ENCODE measurements at places on chromosomes 6 and 20. TPM values are rescaled to one million over a fixed set of nuclear protein-coding genes. Genes with fewer than 3 reads are reported as not detected.

GRCh38 chr20:35616465-35617396 lies 1.1 kb downstream of the SPAG4 start:
- H3K36me3 ChIP-seq, result no peaks in the 10 kb centered on the region
- H3K4me1 ChIP-seq, result peaks cover 22% of the 10 kb centered on the region
- peak; percentile 97 for DNase-seq
- H3K27me3 ChIP-seq, result no peaks in the 10 kb centered on the region
- peak overlapping the region; percentile 61 for H3K4me3 ChIP-seq

DNA sequence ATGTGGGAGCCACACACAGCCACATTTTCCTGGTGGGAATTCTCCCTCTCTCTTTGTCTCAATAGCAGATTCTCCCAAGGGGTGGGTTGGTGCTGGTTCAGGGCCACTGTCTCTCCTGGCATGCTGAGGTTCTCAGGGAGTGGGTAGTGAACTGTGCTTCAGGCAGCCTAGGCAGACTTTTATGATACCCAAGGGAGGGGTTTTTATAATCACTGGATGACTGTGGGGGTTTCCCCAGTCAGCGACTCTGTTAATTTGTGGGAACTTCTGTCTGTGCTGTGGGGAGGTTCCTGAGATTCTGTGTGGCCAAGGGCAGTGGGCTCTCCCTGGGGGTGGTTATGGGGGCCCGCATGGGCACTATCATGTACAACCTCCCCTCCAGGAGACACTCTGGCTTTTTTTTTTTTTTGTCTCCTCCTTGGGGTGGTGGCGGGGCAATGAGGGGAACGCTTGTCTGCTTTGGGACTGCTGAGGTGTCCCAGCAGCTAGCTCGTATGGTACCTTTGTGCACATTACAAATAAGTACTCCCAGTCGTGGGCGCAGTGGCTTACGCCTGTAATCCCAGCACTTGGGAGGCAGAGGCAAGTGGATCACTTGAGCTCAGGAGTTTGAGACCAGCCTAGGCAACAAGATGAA lies 10.0 kb downstream of the PTK7 start:
- peaks cover 21% of the 10 kb centered on the region for H3K4me1 ChIP-seq
- DNase-seq, result no peak
- no peak overlapping the region for H3K27ac ChIP-seq
- H3K36me3 ChIP-seq, result no peaks in the 10 kb centered on the region
- no peak overlapping the region for H3K4me3 ChIP-seq

SOX18 gene
- total RNA-seq, result 0.83 TPM

GSTA3 gene
- not detected for total RNA-seq

DNA sequence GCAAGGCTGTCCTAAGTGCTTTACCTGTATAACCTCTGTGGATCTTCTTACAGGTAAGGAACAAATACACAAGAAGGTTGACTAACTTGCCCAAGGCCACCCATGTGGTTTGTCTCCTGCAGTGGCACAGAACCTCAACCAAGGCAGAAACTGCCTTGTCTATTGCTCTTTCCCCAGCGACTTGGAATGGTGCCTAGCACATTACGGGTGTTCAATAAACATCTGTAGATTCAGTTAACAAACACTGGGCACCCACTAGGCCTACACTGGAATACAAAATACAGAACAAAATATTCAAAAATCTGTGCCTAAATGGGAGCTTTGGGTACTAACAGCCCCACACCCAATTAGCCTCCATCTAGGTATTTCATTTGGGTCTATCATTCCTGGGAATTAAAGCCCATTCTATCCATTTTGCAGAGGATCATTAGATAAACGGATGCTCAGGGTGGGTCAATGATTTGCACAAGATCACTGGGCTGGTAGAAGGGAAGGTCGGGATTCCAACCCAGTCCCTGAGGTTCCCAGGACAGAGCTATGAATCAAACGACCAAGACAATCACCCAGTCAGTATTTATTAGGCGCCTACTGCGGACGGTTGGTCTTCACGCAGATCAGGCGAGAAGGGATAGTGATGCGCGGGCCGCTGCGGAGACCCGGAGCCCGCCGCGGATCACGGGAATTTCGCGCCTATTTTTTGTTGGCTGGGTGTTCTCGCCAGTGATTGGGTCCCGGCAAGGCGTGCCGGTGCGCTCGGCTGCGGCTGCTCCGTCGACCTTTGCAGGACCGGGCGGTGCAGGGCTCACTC lies at the start of gene STK35:
Gene STK35, plus strand, starts transcription at position 771 of the 808 bp plus-strand sequence. CDS start 55 bp downstream, outside the sequence.
- H3K27ac ChIP-seq, result peak within 1 kb of the TSS; percentile 97
- DNase-seq, result no peak

CLVS2 gene
- total RNA-seq, result not detected

DNA sequence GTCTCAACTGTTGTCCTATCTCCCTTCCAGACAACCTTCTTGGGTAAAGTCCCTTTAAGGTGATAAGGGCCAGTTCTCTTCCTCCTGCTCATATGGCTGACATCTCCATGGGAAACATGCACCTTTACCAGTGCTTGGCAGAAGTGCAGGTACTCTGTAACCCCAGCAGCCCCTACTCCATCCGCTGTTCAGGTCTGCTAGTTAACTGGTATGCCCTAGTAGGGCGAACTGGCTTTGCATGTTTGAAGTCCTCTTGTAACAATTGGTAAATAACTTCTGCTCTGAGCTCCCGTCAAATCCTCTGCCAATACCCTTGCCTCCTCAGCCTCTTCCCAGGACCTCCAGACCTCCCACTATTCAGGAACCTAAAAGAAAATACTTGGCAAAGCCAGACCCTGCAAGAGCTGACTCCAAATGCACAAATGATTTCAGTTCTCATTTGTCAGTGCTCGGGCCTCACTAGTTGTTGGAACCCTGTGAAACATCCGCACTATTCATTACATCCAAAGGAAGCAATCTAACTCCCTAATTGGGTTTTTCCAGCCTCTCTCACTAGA lies 703.7 kb downstream of the MAFB start:
- no peak overlapping the region for H3K4me3 ChIP-seq
- no peaks in the 10 kb centered on the region for H3K4me1 ChIP-seq
- no peaks in the 10 kb centered on the region for H3K27me3 ChIP-seq
- no peak overlapping the region for H3K27ac ChIP-seq
- no peak for DNase-seq

SLC17A9 gene
- total RNA-seq, result 0.22 TPM

- no peaks in the 10 kb centered on the region for H3K27me3 ChIP-seq
- H3K36me3 ChIP-seq, result no peaks in the 10 kb centered on the region
- DNase-seq, result no peak
Measured at GRCh38 chr6:120935908-120936307, 398.4 kb downstream of the TBC1D32 start.

TNFRSF6B gene
- not detected for total RNA-seq

- peaks cover 40% of the 10 kb centered on the region for H3K27me3 ChIP-seq
- DNase-seq, result no peak
Measured at GRCh38 chr20:60935971-60936370, 316.1 kb upstream of the CDH4 start.

PTCRA gene
- total RNA-seq, result not detected

GRCh38 chr6:14079433-14079832 lies 38.1 kb upstream of the CD83 start:
- H3K27ac ChIP-seq, result no peak overlapping the region
- no peaks in the 10 kb centered on the region for H3K4me1 ChIP-seq
- H3K4me3 ChIP-seq, result no peak overlapping the region
- DNase-seq, result no peak

GRCh38 chr6:21395121-21395520 lies 198.4 kb upstream of the SOX4 start:
- peak; percentile 57 for DNase-seq
- H3K4me1 ChIP-seq, result peaks cover 10% of the 10 kb centered on the region
- H3K27ac ChIP-seq, result no peak overlapping the region
- no peak overlapping the region for H3K4me3 ChIP-seq
- H3K36me3 ChIP-seq, result no peaks in the 10 kb centered on the region

DNA sequence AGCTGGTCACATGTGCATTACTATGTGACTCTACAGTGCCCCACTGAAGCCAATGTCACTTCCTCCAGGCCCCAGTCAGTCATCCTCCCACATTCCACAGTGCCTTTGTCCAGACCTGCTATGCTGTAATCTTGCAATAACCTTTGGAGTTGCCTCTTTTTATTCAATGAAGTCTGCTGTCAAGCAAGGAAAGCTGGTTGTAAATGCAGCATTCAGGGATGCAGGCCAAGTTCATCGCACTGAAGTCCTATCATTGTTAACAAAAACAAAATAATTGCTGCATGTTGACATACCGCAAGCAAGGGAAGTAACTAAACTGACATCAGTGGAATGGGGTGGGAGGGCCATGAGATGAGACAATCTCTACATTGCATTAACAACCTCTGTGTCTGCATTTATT lies 131.2 kb upstream of the CDYL start:
- H3K36me3 ChIP-seq, result no peaks in the 10 kb centered on the region
- peak; percentile 39 for DNase-seq
- no peak overlapping the region for H3K27ac ChIP-seq
- H3K27me3 ChIP-seq, result no peaks in the 10 kb centered on the region
- peaks cover 19% of the 10 kb centered on the region for H3K4me1 ChIP-seq

PROCR gene
- total RNA-seq, result 7.5 TPM

DNA sequence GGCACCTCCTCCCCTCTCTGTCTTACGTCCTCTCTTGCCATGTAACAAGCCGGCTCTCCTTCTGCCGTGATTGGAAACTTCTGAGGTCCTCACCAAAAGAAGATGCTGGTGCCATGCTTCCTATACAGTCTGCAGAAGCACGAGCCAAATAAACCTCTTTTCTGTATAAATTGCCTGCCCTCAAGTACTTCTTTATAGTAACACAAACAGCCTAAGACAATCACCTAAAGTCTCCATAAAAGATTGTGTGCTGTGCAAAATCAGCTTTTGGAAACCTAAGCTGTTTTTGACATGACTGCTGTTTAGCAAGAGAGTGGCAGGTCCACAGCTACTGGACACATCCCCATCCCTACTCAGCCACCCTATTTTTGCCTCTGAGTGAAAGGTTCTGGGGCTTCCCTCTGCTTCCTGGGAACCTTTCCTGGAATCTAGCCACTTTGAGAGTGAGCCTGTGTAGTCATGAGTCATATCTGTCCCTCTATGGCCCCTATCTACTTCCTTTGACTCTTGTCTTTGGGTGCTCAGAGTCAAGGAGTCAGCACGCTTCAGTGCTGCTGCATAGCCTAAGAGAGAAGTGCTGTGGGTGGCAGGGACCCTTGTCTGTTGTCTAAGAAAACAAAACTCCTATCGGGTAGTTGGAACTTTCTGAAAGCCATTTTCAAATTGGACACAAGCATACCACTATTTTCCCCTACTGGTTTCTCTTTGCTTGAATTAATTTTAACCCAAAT lies 110.0 kb downstream of the PPP1R14C start:
- peak overlapping the region; percentile 49 for H3K27ac ChIP-seq
- peaks cover 55% of the 10 kb centered on the region for H3K4me1 ChIP-seq
- H3K4me3 ChIP-seq, result no peak overlapping the region
- H3K36me3 ChIP-seq, result no peaks in the 10 kb centered on the region
- no peaks in the 10 kb centered on the region for H3K27me3 ChIP-seq

DNA sequence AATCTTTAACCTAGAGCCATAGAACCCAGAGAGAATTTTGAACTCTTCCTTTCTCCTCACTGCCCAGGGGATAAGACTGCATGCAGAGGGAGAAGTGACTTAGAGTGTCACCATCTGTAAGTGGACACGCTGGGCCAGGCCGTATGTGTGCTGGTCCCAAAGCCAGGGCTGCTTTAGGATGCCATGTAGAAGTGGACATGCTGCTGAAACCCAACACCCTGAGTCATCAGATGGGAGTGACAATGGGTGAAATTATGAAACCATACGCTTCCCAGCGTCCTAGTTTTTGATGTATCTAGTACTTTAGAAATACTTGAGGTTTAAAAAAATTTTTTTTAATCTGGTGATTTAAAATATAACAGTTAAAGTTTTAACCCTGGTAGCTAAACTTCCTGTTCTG lies 191.1 kb downstream of the FNDC1 start:
- H3K27me3 ChIP-seq, result peaks cover 10% of the 10 kb centered on the region
- H3K27ac ChIP-seq, result no peak overlapping the region
- H3K4me1 ChIP-seq, result no peaks in the 10 kb centered on the region
- H3K36me3 ChIP-seq, result no peaks in the 10 kb centered on the region

DNA sequence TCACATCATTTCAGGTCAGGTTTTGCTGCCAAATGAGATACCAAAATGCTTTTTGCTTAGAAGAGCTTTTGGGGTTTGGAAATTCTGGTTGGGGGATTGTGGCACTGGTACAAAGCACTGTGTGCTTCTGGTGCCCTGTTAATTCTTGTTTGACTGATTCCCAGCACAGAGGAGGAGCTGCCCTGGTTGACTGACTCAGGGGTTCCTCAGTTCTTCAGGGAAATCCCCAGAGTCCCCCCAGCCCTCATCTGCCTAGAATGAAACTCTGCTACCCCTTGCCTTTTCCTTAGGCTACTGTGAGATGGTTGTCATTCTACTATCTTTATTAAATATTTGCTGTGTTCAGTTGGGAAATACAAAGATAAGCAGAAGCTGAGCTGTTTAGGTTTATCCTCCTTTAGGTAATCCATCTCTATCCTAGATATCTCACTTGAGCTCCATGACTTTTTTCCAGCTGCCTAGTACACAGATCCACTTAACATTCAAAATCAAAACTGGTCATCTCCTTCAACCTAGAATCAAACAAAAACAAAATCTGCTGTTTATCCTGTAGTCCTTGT lies 24.9 kb upstream of the TSPYL1 start:
- H3K4me1 ChIP-seq, result no peaks in the 10 kb centered on the region
- H3K36me3 ChIP-seq, result no peaks in the 10 kb centered on the region
- no peak overlapping the region for H3K4me3 ChIP-seq

DNA sequence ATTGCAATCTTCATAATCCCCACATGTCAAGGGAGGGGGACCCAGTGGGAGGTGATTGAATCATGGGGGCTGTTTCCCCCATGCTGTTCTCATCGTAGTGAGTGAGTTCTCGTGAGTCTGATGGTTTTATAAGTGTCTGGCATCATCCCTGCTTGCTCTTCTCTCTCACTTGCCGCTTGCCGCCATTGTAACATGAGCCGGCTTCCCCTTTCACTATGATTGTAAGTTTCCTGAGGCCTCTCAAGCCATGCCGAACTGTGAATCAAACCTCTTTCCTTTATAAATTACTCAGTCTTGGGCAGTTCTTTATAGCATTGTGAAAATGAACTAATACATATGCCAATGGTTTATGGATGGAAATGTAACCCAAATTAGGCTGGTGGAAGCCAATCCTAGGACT lies 109.4 kb upstream of the AKAP12 start:
- H3K36me3 ChIP-seq, result no peaks in the 10 kb centered on the region
- no peaks in the 10 kb centered on the region for H3K27me3 ChIP-seq
- peaks cover 19% of the 10 kb centered on the region for H3K4me1 ChIP-seq
- DNase-seq, result no peak
- H3K27ac ChIP-seq, result no peak overlapping the region
- H3K4me3 ChIP-seq, result no peak overlapping the region

DNA sequence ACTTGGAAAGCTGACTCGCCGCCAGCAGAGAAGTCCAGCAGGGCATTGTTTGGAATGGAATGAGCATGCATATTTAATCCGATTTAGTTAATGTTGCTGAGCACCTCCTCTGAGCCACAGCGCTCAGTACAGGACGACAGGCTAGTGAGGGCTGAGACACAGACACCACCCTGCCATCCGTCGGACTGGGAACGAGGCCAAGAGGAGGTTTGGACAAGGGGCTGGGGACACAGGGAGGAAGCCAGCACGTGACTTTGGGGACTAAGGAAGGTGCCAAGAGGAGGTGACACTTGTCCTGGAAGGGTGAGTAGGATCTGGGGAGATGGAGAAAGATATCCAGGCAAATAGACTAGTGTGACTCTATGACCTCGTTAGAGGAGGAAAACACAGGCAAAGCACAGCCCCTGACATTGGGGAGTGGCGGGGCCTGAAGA lies 152.5 kb upstream of the ECI2 start:
- no peak overlapping the region for H3K4me3 ChIP-seq
- no peaks in the 10 kb centered on the region for H3K4me1 ChIP-seq
- H3K36me3 ChIP-seq, result no peaks in the 10 kb centered on the region
- DNase-seq, result no peak
- H3K27ac ChIP-seq, result no peak overlapping the region

- H3K36me3 ChIP-seq, result no peaks in the 10 kb centered on the region
- no peak for DNase-seq
- H3K4me3 ChIP-seq, result no peak overlapping the region
- no peaks in the 10 kb centered on the region for H3K27me3 ChIP-seq
- H3K4me1 ChIP-seq, result peaks cover 40% of the 10 kb centered on the region
Measured at GRCh38 chr6:34317882-34318498, 69.2 kb upstream of the SMIM29 start.
